ENCODE measurements at places on chromosomes 11 and 22.

GRCh38 chr22:33209930-33210784, 152.0 kb upstream of the SYN3 start:
- DNase-seq = no peak

GRCh38 chr22:47171441-47172221, 409.2 kb downstream of the TBC1D22A start:
- DNase-seq = no peak

GRCh38 chr11:117716521-117717440, 80.2 kb downstream of the DSCAML1 start:
- DNase-seq = no peak

GRCh38 chr11:44028816-44029506, 18.8 kb upstream of the ACCSL start:
- DNase-seq = no peak

- DNase-seq = no peak
These were observed 83.2 kb upstream of the PITPNB start for GRCh38 chr22:28002181-28002700.

DNA sequence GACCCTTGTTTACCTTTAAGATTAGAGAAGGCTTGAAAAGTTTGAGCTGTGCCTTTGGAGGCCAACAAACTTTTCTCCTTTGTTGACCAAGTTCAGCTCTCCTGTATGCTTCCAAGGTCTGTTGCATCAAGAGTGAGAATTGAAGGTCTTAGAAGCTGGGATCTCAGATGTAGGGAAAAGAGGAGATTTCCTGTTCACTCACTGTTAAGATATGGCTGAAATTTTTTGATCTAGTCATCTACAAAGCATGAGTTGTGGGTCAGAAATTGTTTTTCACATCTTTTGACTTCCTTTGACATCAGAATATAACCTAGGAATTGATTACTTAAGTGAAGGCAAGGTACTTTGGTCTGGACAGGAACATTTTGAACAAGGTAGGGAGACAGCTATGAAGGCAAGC, 12.1 kb downstream of the OR51B4 start:
- no peak for DNase-seq

- DNase-seq = no peak
These were observed 153.4 kb downstream of the NAV2 start for GRCh38 chr11:19866037-19866436.

DNA sequence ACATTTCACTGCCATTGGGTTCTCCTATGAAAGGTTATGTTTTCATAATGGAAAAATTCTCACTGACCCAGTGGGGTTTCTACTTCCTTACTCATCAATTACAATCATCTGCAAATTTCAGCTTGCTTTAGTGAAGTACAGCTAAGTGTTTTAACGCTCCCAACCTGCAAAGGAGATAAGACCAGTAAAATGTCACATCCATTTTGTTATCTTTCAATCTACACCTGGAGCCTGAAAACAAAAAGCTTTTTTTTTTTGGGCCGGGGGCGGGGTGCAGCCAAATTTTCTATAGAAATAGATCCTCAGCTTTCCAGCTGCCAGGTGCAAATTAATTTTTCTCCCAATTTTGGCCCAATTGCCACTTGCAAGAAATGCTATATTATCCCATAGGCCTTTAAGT, 40.6 kb downstream of the CADM1 start:
- DNase-seq = no peak

DNA sequence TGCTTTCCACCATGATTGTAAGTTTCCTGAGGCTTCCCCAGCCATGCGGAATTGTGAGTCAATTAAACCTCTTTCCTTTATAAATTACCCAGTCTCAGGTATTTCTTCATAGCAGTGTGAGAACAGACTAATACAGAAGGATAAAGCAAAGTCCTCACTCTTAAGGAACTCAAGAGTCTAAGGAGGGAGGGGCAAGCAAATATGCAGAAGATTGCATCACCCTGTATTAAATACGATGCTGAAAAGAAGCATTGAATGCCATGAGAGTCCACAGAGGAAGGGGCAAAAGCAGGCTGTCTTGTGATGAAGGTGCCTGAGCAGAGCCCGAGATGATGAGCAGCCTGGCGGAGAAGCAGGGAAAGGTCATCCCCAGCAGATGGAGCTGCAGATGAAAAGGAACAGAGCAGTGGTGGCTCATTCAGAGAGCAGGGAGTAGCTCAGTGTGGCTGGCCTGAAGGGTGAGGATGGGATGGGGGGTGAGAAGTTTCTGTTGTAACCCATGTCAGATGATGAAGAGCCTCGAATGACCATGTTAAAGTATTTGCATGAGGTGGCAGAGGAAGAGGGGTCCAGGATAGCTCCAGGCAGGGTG, 6.3 kb upstream of the IZUMO1R start:
- DNase-seq = no peak

GRCh38 chr11:111091321-111091938, 154.1 kb upstream of the POU2AF2 start:
- no peak for DNase-seq

DNA sequence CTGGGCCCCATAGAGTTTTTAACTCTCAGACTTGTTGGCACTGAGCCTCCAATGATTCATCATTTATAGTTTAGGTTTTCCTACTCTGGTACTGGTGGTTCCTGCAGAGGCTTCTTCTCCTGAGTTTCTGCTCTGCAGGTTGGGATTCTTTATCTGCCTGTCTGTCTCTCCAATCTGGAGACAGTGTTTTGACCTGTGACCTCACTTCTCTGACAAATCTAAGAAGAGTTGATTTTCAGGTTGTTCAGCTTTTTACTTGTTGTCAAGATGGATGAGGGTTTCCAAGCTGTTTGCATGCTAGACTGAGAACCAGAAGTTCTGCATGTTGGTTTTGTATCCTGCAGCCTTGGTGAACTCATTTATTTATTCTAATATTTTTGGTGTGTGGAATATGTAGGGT, 63.9 kb downstream of the JAM3 start:
- no peak for DNase-seq

DNA sequence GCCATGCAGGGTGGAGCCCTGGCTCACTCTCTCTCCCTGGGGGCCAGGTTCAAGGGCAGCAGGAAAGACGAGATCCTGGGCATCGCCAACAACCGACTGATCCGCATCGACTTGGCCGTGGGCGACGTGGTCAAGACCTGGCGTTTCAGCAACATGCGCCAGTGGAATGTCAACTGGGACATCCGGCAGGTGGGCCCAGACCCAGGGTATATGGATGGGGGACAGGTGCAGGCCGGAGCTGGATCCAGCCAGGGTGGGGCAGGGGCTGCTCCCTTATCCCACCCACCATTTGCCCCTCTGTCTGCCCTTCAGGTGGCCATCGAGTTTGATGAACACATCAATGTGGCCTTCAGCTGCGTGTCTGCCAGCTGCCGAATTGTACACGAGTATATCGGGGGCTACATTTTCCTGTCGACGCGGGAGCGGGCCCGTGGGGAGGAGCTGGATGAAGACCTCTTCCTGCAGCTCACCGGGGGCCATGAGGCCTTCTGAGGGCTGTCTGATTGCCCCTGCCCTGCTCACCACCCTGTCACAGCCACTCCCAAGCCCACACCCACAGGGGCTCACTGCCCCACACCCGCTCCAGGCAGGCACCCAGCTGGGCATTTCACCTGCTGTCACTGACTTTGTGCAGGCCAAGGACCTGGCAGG, 2.9 kb downstream of the TRPT1 start:
- no peak for DNase-seq

Measured in left renal cortex interstitium (tissue), 4 donors.